ENCODE measurements at places on chromosomes 7 and 10. TPM values are rescaled to one million over a fixed set of nuclear protein-coding genes. Genes with fewer than 3 reads are reported as not detected.

SORBS1 gene
- total RNA-seq: 57.8 TPM

CLCN1 gene
- total RNA-seq: 0.07 TPM

HDAC9 gene
- total RNA-seq: 12.2 TPM

ZNF775 gene
- total RNA-seq: 11.4 TPM

TDRD1 gene
- not detected for total RNA-seq
